IPS DF 19.7 (cell line): ENCODE measurements at places on chromosomes 13 and 19.

- DNase-seq: no peak
These were observed 64.6 kb upstream of the RAP2A start for GRCh38 chr13:97369261-97369893.

- no peak for DNase-seq
These were observed at the start of the genes PRDX2 and THSD8 for GRCh38 chr19:12801466-12802266. Gene PRDX2, minus strand, starts transcription at chr19:12801800. Its CDS starts 539 bp downstream, at chr19:12801261. Gene THSD8, plus strand, starts transcription at chr19:12802069. Its CDS starts 3 bp downstream, at chr19:12802072.

GRCh38 chr19:29804493-29804892 is 7.3 kb upstream of the CCNE1 start:
- no peak for DNase-seq

- DNase-seq: no peak
These were observed 6.9 kb downstream of the UPK1A start for GRCh38 chr19:35673121-35673804.

GRCh38 chr13:25175431-25175830 is 3.3 kb upstream of the AMER2 start:
- DNase-seq: no peak

DNA sequence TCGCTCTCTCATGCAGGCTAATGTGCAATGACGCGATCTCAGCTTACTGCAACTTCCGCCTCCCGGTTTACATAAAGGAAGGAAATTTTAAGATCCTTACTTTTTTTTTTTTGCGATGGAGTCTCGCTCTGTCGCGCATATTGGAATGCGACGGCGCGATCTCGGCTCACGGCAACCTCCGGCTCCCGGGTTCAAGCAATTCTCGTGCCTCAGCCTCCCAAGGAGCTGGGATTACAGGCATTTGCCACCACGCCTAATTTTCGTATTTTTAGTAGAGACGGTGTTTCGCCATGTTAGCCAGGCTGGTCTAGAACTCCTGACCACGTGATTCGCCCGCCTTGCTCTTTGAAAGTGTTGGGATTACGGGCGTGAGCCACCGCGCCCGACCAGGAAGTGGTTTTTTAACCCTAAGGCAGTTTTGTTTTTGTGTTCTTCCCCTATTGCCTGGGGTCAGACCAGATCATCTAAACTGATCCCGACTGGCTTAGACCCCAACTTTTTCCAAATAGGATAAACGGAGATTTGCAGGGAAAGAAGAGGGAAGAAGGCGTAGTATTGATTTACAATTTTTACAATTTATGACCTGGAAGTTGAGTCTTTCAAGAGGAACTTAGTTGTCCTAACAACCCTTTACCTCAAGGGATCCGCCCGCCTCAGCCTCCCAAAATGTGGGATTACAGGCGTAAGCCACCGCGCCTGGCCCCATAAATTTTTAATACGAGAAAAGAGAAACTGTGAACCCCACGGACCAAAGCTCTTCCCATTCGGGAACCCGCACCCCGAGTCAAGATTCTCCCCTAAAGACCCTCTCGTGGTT is 142.0 kb downstream of the ZNF737 start:
- no peak for DNase-seq

GRCh38 chr19:23971598-23971997 is 56.9 kb downstream of the ZNF726 start:
- no peak for DNase-seq

GRCh38 chr13:34951528-34951927 is 9.5 kb downstream of the NBEA start:
- no peak for DNase-seq

GRCh38 chr19:28793391-28794168 is 419.4 kb downstream of the UQCRFS1 start:
- no peak for DNase-seq

GRCh38 chr13:97539651-97540610 is 106.0 kb downstream of the RAP2A start:
- no peak for DNase-seq

GRCh38 chr13:40233731-40234195 is 432.7 kb downstream of the FOXO1 start:
- DNase-seq: no peak

GRCh38 chr19:1786668-1787067 is 25.4 kb downstream of the ATP8B3 start:
- no peak for DNase-seq

GRCh38 chr13:59607172-59607571 is 556.6 kb downstream of the DIAPH3 start:
- no peak for DNase-seq

DNA sequence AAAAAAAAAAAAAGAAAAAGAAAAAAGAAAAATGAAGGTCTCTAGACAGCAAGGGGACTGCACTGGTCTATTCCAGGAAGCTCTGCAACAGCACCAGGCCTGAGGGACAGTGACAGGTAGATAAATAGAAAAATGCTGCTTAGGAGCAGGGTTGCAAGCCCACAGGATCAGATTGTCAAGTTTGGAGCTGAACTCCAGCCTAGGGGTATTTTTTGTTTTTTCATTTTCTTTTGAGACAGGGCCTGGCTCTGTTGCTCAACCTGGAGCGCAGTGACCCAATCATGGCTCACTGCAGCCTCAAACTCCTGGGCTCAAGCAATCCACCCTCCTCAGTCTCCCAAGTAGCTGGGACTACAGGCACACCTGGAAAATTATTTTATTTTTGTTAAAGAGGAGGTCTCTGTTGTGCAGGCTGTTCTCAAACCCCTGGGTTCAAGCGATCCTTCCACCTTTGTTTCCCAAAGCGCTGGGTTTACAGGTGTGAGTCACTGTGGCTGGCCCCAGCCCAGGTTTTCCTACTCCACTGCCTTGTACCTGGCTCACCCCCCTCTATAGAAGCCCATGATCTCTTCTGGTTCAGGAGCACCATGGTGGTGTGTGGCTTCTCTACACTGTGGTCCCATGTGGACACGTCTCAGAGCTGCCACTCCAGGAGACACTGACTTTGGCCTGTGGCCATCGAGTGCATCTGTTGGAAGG is 23.9 kb downstream of the POP4 start:
- DNase-seq: no peak

GRCh38 chr13:29279356-29280254 is 315.9 kb downstream of the SLC7A1 start:
- DNase-seq: no peak

GRCh38 chr19:34363094-34363493 is 1.9 kb upstream of the GPI start:
- peak; percentile 65 for DNase-seq

DNA sequence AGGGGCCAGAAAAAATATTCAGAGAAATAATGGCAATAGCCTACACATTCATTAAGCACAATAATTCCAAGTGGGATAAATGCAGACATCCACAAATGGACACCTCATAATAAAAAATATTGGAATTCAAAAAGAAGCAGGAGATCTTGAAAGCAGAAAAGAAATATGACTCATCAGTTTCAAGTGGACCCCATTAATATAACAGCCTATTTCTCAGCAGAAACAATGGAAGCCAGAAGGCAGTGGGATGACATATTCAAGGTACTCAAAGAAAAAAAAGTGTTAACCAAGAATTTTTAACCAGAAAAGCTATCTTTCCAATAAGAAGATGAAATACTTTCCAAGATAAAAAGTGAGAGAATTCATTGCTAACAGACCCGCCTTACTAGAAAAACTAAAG is 48.4 kb upstream of the CYP2A13 start:
- no peak for DNase-seq

- no peak for DNase-seq
These were observed 15.5 kb upstream of the SPACA4 start for GRCh38 chr19:48591021-48591420.
